Progenitor cell of endocrine pancreas (in vitro differentiated cells): ENCODE measurements at places on chromosomes 7 and 10.
A peak's percentile ranks its signal among the peaks of the same experiment; 100 is the strongest.

GRCh38 chr7:18896343-18896975 is 221.0 kb downstream of the TWIST1 start:
- DNase-seq: no peak

GRCh38 chr10:132392811-132393694 is 3.9 kb upstream of the PWWP2B start:
- no peak for DNase-seq

DNA sequence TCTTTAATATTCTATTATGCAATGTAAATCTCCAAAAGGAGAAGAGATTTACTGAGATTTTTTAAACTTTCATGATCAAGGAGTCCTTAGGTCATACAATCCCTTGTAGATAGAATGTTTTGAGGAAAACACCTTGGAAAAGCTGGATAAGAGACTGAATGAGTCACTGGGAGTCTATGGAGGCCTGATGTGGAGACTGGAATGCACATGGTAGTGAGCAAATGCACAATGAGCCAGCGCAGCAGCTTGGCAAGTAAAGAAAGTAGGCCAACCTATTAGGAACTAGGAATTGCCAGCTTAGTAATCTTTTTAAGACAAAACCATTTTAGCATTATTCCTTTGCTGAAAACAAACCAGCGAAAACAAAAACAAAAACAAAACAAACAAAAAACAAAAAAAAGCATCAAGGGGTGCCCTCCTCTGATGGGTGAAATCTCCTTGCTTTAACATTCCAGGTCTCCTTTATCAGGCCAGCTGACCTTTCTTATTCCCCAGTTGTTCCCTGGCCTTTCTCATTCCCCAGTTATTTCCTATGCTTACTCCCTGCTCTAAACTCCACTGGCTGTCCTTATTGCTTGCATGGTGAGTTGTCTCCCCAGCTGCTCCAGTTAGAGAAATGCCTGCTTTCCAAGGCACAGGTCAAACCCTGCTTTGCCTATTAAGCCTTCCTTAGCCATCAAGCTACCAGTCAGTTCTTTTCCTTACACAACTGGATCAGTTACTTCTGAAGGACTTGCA is 135.8 kb downstream of the PLCE1 start:
- no peak for DNase-seq

DNA sequence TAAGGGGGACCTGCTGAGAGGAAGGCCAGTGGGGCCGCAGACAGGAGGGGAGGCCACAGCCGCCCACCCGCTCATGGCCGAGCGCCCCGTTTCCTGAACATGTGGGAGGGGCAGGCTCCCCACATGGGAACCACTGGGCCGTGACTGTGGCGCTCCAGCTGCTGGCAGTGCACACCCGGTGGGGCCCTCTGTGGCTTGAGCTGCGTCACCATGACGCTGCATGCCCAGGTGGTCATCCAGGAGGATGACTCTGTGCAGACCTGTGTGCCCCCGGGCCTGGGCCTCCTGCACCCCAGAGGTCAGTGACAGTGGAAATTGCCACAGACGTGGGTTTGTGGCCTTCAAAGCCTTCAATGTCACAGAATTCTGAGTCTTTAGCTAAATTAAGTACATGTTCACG is 85.1 kb downstream of the MGMT start:
- DNase-seq: no peak

- DNase-seq: peak; percentile 84
Measured at GRCh38 chr7:38369816-38370493, 96.5 kb upstream of the TARP start.

GRCh38 chr10:49319206-49319605 is 20.2 kb downstream of the C10orf71 start:
- no peak for DNase-seq

- DNase-seq: no peak
Measured at GRCh38 chr7:46652317-46652716, 731.2 kb upstream of the IGFBP3 start.

- DNase-seq: no peak
Measured at GRCh38 chr7:44515590-44516268, 25.3 kb upstream of the NUDCD3 start.

DNA sequence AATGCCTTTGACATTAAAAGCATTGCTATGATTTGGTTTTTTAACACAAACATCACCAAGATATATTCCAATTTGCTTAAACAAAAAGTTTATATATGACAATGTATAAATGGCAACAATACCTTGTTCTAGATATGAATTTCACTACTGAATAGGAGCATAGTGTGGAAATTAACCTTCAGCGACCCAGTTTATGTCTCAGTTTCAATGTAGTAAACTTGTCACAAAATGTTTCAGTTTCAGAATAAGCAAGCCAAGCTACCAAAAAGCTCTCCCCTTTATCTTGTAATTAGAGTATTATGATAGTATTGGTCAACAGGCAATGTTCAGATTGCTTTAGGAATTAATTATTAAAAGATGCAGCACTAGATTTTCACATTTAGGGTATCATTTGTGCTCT is 99.6 kb upstream of the PCDH15 start:
- DNase-seq: no peak
